Fibroblast of gingiva (primary cell): ENCODE measurements at places on chromosomes 11 and 22.

DNA sequence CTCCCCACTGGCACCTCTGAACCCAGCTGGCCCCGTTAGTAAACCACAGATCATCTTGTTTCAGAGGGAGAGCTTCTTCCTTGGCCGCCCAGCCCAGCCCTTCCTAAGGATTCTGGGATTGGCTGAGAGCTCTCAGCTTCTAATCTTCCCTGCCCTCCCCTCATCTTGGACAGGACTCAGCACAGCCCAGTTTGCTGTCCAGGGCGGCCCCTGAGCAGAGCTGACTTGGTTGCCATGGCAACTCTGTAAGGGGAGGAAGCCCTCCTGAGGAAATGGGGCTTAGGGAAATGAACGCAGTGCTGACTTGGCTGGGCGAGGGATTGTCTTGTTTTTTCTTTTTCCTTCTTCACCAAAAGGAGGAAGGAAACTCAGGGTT lies 4.6 kb downstream of the APOL4 start:
- DNase-seq, result no peak

DNA sequence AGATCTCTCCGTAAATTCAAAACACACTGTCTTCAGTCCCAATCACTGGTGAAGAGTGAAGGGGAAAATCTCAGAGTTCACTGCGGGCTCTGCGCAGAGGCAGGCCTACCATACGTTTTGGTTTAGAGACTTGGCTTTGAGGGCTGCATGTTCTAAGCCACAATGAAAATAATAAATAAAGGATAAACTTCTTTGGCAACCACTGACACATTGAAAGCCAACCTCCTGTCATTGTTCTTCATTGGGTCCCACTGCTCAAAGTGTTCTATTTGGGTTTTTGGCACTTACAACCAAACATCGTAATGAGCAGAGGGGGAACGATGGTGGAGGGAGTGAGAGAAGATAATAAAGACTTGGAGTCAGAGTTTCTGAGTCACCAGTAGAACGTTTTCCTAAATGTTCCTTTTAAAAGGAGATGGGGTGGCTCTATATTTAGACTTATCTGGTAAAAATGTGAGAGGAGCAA lies 472.9 kb downstream of the SOX6 start:
- no peak for DNase-seq

GRCh38 chr22:37669586-37669985 lies 5.8 kb upstream of the LGALS1 start:
- peak; percentile 98 for DNase-seq

DNA sequence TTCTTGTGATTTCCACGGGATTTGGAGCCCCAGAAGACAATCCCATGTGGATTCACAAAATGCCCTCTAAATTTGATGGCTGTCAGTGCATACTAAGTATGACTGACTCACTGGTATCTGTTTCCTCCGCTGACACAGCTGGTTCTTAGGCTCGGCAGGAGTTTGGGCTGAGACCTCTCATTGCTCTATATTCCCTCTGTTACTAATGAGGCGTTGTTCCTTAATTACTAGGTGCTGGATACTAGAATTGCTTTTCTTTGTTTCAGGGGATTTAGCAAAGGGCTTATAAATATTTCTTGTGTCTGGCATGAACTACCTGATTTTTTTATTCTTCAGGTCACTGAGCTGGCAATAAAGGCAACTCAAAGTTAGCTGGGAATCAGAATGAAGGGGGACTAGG lies 53.2 kb upstream of the EHF start:
- DNase-seq, result no peak

GRCh38 chr11:65420979-65421793 lies 1.4 kb upstream of the NEAT1 start:
- DNase-seq, result peak; percentile 100

GRCh38 chr22:30871391-30872284 lies 96.9 kb downstream of the MORC2 start:
- DNase-seq, result no peak

GRCh38 chr11:102112509-102112821 lies 2.2 kb downstream of the YAP1 start:
- DNase-seq, result no peak

GRCh38 chr11:117876059-117876340 lies 458 bp downstream of the FXYD6 start:
- DNase-seq, result no peak

DNA sequence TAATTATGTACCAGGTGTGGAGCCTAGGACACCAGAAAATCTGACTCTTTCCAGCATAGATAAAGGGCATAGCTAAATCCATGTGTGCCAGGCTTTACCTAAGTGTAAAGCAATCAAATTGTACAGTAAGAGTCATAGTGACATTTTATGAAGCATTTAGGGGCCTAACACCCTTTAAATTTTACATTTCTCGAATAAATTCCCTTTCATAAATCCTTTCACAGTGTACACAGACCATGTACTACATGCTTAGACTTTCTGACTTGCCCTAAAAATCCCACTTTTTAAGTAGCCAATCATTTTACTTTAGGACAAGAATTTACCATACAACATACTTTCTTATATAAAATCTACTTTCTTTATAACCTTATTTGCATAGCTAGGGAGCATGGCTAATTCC lies 727.6 kb upstream of the LUZP2 start:
- no peak for DNase-seq

GRCh38 chr22:36734171-36735058 lies 30.9 kb upstream of the CACNG2 start:
- DNase-seq, result peak; percentile 31

GRCh38 chr11:114141863-114142580 lies 82.5 kb downstream of the ZBTB16 start:
- no peak for DNase-seq

- no peak for DNase-seq
These were observed 534.7 kb downstream of the CNTN5 start for GRCh38 chr11:99555486-99555885.

GRCh38 chr11:131907371-131907770 lies 537.0 kb downstream of the NTM start:
- DNase-seq, result no peak

- DNase-seq, result peak; percentile 64
These were observed 95.5 kb upstream of the PARVA start for GRCh38 chr11:12281571-12282478.

DNA sequence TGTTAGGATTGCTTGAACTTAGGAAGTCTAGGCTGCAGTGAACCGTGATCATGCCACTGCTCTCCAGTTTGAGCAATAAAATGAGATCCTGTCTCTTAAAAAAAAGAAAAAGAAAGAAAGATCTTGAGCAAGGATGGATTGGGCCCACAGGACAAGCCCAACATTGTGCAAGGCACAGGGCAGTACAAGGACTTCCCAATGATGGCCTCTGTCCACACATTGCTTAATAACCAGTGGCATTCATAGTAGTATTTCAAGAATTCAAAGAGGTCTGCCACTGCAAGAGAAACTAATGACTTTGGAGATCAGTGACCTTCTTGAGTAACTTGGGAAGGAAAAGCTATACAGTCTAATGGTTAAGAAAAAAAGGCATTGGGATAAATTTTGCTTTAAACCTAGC lies 44.6 kb downstream of the SEZ6L start:
- DNase-seq, result peak; percentile 2
